ENCODE measurements at places on chromosomes 6 and 20.

DNA sequence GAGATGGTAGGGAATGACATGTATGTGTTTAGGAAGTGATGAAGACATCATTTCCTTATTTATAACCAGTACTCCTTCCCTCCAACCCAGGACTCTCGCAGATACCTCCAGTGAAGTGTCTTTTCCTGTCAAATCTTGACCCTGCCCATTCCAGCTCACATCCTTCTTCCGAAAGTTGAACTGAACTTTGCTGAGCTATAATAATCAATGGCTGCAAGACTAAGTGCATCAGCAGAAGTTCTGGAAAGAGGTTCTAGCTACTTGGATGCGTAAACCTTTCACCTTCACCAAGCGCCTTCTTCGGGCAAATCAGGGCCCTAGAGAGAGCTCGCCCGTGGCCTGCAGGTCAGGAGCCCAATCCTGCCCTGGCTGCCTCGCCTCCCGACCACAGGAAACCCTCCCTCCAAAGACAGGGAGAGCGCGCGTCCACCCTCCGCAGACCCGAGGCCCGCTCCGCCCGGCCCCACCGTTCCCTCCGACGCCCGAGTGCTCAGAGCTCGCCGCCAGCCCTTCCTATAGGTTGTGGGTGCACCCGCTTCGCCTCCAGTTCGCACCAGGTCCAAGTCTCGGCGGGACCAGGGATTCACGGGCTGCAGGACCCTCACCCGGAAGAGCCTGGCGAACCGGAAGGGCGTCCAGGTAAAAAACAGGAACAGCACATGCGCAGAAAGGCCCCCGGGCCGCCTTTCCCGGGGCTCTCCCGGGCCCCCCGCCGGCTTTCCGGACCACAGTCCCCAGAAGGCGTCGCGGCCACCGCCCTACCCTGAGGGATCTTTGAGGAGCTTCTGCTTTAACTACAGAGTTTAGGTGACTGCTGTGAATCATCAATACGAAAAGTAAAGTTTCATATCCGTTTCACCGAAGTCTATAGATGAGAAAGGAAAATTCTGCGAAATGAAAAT is at the start of gene ZNF334:
Gene ZNF334, minus strand, starts transcription at position 617 of the 902 bp plus-strand sequence. CDS start 1,457 bp downstream, outside the sequence.
- peak; percentile 81 for DNase-seq

GRCh38 chr6:122717350-122717749 is 62.2 kb upstream of the FABP7 start:
- no peak for DNase-seq

DNA sequence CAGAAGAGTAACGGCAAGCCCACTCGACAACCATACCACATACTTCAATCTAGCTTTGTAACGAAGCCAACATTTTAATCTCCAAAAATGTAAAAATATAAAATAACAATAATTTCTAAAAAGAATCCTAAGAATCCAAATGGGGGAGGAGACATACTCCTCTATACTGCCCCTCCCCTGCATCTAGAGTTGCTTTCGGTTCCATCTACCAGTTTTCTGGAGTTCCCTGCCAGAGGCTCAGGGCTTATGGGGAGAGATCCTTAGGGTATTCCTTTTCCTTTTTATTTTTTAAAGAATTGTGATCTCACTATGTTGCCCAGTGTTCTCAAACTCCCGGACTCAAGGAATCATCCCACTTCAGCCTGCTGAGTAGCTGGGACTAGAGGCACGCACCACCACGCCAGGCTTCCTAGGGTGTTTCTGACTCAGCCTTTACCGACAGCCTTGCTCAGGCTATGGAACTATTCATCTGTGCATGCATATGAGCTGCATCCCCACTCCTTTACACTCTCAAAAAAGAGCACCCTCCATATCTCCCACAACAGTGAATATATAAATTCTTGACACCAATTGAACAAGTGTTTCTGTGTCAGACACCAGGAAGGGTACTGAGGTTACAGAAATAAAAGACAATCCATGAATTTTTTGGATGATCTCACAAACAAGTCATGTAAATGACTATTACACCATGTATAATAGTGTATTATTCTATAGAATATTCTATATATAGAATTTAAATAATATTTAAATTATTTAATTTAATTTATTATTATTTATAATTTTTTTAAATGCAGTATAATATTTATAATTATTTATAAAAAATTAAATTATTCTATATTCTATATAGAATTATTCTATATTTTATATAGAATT is 40.7 kb upstream of the UBR2 start:
- no peak for DNase-seq

GRCh38 chr6:29737707-29738630 is 14.7 kb downstream of the HLA-F start:
- peak; percentile 57 for DNase-seq

DNA sequence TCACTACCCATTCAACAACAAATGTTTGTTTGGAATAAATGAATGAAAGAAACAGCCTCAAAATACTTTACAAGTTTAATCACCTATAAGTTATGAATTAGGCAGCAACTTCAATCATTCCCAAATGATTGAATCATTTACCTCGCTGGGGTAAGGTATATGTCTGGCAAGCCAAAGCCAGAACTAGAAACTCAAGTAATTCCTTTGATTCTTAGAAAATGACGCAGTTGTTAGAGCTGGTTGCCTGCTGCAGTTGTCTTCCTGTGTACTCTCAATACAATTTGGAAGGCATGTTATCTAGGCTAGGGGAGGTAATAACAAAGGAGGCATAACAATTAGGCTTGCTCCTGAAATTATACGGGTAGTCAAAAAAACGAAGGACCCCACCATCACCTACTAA is 160.6 kb downstream of the ATXN1 start:
- no peak for DNase-seq

- DNase-seq, result no peak
Measured at GRCh38 chr20:7327810-7328209, 560.3 kb downstream of the BMP2 start.

DNA sequence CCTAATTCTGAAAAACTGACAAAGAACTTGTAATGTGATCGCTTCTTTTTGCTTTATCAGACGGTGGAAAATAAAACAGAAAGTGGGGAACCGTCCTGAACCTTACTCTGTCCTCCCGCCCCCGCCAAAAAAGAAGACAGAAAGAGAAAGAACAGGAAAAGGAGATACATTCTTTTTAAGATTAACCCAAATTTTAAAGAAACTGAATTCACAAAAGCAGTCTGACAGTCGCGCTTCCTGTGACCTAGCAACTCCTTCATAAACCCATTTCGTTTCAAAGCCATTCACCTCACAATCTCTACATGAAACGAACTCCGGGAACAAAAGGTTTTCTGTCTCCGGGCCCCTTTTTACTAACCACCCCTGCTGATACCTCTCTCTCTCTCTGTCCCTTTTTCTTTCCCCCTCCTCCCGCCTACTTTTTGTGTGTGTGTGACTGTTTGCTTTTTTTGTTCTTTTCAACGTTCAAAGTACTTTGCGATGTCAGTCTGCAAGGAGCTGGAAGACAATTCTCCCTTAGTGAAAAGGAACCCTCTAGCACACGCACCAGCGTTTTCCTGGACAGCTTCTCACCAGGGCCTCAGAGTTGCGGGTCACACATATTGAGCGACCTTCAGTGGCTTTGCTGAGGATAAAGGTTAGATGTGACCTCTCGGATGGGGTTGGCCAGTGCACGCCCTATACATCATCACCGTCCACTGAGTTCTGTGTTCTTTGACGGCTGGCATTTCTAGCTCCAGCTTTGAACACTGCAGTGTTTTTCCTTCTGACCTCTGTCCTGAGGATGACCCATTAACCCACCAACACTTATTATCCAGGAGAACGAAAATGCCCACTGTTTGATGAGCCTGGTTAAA is 530 bp upstream of the NEDD9 start:
- DNase-seq, result no peak

DNA sequence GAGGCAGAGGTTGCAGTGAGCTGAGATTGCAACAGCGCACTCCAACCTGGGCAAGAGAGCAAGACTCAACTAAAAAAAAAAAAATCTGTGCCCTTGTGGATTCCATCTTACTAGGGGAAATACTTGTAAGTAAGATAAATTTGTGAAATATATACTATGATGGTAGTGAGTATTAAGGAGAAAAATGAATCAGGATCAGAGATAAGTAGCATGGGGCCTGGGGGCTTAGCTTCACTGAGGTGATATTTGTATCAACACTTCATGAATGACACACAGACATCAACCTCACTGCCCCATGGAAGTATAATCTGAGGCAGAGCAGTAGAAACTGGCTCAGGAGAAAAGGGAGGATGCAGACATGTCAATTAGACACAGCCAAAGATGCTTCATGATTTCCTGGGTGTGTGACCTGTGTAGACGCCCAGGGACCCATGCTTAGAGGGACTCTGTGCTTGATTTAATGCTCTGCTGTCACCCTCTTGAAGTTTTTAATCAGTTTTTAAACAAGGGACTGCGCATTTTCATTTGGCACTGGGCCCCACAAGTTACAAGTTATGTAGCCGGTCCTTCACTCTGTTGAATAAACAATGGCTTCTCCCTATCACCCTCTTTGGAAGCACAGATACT is 41.9 kb downstream of the PCNA start:
- no peak for DNase-seq

DNA sequence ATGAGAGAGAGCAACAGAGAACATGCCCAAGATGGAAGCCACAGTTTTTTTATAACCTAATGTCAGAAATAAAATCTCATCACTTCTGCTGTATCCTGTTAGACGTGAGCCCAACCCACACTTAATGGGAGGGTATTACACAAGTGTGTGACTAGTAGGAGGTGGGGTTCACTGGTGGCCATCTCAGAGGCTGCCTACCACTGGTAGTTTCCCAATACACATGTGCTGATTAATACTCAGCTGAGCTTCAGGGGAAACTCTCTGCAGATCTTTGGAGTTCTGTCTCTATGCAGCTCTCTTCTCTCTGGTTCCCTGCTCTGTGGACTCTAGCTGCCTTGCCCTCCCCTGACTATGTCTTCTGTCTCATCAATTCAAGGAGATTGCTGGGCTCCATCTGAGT is 35.7 kb downstream of the CNBD2 start:
- DNase-seq, result no peak

DNA sequence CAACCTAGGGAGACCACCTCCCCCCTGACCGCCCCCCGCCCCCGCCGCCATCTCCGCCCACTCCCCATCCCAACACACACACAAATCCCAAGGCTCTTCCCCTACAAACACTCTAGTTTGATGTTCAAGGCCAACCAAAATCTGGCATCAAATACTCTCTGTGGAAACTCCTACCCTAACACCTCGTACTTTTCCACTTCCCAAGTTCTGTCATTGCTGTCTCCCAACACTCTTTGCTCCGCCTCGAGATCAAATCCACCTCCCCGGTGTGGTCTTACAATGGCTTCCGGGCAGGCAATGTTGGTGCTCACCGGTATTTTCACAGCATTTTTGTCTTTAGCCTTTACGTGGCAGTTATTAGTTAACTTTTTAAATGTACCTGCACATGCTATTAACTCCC is 4.8 kb upstream of the QKI start:
- DNase-seq, result no peak

- DNase-seq, result no peak
Measured at GRCh38 chr6:44115866-44116265, 11.4 kb downstream of the MRPL14 start.

GRCh38 chr6:95690328-95690727 is 113.0 kb downstream of the MANEA start:
- DNase-seq, result no peak

- DNase-seq, result peak; percentile 20
Measured at GRCh38 chr20:61933951-61934715, 131.5 kb downstream of the TAF4 start.

DNA sequence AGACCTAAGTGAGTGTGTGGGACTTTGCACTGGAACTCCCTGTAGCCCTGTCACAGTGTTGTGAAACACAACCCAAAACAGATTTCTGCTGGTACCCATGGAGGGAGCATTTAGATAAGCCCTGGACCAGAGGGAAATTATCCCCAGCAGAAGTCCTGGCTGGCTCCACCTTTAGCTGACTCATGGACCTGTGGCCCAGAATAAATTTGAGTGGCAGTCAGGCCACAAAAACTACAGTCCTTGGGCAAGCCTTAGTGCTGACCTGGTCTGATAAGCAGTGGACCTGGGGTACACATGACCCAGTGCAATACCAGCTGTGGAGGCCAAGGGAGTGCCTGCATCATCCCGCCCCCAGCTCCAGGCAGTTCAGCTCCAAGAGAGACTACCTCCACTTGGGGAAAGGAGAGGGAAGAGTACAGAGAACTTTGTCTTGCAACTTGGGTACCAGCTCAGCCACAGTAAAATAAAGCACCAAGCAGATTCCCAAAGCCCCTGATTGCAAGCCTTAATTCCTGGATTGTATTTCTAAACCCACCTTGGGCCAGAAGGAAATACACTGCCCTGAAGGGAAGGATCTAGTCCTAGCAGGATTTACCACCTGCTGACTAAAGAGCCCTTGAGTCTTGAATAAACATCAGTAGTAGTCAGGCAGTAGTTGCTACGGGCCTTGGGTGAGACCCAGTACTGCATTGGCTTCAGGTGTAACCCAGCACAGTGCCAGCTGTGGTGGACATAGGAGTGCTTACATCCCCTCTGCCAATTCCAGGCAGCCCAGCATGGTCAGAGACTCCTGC is 140.4 kb upstream of the COL21A1 start:
- no peak for DNase-seq

DNA sequence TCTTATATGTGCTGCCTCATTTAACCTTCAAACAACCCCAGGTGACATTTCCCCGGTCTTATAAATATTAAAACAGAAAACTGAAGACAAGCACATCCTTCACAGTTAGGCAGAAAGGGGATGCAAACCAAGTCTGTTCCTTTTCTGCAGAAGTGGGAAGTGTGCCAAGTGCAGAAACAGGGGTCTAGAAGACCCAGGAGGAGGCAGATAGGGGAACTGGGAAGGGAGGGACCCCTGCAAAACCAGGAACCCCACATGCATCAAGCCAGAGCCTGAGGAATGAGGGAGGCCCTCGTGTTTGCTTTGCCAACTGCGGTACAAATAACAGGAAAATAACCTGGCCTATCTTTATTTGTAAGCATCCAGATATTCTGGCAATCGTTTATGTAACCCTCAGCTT is 17.0 kb upstream of the CST3 start:
- DNase-seq, result no peak

DNA sequence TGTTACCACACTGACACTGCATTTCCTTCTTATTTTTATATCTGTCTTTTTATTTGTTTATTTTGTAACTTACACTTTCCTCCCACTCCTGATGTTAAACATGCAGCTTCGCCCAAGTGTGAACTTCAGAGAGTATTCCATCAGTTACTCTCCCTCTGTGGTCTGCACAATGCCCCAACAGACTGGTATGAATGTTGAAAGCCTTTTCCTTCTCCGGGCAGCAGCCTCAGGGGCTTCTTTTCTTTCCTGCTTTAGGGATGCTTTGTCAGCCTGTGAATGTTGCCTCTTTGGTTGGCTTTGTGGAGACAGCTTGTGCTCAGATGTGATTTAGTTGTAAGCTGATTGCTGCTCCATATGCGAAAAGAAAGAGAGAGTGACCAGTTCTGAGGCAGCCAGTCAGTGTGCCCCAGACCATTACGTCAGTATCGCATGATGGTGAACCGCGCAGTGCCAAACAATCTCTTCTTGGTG is 44.0 kb downstream of the SMPDL3A start:
- DNase-seq, result no peak

- DNase-seq, result no peak
Measured at GRCh38 chr6:79188885-79189480, 45.5 kb downstream of the HMGN3 start.

- peak; percentile 53 for DNase-seq
Measured at GRCh38 chr6:27863962-27864905, 48.0 kb downstream of the OR2B2 start.

- DNase-seq, result peak; percentile 51
Measured at GRCh38 chr6:6007366-6008088, 802 bp upstream of the NRN1 start.

- no peak for DNase-seq
Measured at GRCh38 chr6:19690325-19691075, 146.7 kb upstream of the ID4 start.

GRCh38 chr20:15547119-15547518 is 1026.1 kb downstream of the KIF16B start:
- no peak for DNase-seq

- DNase-seq, result no peak
Measured at GRCh38 chr20:15455279-15455678, 1117.9 kb upstream of the FLRT3 start.

Measured in Right ventricle myocardium superior (tissue), 1 donor.